Activated CD4-positive, CD25-positive, alpha-beta regulatory T cell treated with anti-CD3 and anti-CD28 coated beads, Interleukin-2, amount 50 U/mL, for 16 hours (primary cell): ENCODE measurements at places on chromosomes 16 and 17.

DNA sequence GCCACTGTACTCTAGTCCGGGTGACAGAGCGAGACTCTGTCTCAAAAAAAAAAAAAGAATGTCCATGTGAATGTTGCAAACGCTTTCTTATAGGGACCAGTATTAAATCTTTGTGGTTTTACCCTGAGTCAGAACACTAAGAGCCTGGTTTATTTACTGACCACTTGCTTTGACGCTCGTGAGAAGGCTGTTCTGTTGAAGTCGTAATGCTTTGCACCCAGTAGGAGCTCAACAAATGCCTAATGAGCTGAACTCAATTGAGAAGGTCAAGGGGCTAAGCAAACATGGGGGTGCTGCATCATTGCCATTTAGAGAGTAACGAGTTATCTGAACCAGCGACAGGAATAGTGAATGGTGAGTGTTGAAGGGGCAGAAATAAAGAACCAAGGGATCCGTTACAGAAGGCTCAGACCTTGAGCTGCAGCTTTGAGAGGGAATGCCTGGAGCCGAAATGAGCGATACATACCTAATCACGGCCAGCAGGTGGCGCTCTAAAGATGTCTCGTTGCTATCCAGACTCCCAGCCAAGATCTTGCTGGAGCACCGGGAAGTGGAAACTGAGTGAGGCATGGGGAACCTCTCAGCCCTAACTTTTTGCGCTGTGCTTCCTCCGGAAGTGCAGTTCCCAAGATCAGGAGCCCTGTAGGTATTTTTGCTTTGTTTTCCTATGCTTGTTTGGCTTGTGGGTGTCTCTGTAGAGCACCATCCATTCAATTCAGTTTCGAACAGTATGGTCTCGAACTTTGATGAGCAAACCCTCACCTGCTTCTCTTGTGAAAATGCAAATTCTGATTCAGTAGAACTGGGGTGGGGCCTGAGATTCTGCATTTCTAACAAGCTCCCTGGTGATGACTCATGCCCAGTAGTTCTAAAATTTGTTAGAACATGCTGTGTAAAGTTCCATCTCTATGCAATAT lies 12.6 kb upstream of the RNF222 start:
- peak; percentile 62 for DNase-seq

GRCh38 chr16:2429771-2430663 lies 770 bp downstream of the CCNF start:
- no peak for DNase-seq

DNA sequence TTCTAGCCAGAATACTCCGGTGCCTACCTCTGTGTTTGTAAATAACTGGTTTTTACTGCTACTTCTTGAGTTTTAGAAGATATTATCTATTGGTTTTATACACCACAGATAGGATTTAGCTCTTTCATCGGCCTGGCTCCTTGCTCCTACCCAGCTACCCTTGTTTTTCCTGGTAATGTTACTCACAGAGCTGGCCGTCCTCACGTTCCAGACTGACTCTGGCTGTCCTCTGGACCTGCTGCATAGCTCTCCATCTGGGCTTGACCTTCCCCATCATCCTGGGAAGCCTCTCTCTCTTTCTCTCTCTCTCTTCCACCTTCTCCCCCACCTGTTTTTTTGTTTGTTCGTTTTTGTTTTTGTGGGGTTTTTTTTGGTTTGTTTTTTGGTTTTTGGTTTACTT lies 51.5 kb downstream of the MPRIP start:
- DNase-seq, result no peak

DNA sequence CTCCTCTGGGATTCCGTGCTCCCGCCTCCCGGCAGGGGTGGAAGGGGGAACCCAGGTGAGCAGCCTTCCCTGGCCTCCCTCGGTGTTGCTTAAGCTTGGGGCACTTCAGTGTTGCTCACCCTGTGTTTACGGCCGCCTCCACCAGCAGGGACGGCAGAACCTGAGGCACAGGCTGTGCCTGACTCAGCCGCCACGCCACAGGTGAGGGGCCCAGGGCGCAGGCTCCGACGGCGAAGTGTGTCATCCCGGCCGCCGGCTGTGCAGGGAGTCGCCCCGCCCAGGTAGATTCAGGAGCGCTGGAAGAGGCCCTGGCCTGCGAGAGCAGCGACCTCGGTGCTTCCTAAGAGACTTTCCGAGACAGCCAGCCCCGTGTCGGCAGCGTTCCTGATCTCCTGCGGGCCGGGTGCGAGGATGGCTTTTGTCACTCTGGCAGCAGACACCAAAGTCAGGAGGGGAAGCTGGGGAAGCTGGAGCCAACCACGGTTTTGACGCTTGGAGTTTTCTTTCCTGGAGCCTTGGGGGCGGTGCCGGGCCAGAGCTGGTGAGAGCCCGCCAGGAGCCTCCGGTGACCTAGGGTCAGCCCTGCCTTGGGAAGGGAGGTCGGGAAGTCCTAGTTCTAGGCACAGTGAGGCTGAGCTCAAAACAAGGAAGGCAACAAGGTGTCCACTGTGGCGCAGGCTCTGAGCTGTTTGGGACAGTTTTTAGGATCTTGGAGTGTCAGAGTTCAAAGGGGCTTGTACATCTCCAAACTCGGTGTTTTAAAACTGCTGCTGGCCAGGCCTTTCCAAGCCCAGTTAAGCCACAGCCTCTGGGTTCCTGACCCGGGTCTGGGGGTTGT lies 2.1 kb downstream of the GSE1 start:
- no peak for DNase-seq

DNA sequence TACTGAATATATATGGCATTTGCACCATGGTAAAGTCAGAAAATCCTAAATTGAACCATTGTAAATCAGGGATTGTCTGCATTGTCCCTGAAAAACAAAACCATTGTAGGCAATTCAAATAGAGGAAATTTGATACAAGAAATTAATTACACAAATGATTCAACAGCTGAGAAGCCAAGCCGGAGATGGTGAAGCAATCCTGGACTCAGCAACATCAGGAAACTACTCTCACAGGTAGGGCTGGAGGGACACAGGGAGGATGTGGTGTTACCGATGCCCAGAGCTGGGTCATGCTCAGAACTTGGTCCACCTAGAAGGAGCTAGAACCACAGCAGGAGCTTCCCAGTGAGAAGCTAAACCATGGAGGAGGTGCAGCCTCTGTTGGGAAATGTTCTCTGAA lies 18.5 kb upstream of the SCNN1B start:
- DNase-seq, result no peak

DNA sequence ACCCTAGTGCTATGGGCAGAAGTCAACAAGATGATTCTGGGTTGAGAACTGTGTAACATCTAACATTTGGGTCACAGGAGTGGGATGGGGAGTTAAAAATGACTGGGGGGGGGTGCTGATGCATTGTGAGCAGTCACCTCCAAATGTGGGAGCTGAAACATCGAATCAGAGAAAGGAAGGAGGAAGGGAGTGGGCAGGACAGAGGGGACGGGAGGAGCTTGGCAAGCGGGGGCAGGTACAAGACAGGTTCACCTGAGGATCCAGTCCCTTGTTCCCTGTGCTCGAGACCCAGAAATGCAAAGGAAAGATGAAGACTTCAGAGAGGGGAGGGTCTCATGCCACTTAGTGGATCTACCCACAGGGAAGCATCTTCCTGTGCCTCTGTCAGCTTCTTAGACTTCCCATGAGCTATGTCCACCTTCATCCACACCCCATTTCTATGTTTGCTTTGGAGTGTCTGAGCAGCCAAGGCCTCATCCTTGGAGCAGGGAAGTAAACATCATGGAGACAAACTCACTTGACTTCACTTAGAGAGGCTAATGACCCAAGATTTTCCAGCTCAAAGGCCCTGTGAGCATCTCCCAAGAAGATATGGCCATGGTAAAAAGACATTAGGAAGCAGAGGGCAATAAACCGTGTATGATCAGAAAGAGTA lies 20.5 kb downstream of the SMPD3 start:
- no peak for DNase-seq

- DNase-seq, result no peak
Measured at GRCh38 chr17:47844227-47844626, 3.2 kb upstream of the SCRN2 start.

- DNase-seq, result no peak
Measured at GRCh38 chr16:30585022-30585399, 486 bp downstream of the ZNF785 start.

DNA sequence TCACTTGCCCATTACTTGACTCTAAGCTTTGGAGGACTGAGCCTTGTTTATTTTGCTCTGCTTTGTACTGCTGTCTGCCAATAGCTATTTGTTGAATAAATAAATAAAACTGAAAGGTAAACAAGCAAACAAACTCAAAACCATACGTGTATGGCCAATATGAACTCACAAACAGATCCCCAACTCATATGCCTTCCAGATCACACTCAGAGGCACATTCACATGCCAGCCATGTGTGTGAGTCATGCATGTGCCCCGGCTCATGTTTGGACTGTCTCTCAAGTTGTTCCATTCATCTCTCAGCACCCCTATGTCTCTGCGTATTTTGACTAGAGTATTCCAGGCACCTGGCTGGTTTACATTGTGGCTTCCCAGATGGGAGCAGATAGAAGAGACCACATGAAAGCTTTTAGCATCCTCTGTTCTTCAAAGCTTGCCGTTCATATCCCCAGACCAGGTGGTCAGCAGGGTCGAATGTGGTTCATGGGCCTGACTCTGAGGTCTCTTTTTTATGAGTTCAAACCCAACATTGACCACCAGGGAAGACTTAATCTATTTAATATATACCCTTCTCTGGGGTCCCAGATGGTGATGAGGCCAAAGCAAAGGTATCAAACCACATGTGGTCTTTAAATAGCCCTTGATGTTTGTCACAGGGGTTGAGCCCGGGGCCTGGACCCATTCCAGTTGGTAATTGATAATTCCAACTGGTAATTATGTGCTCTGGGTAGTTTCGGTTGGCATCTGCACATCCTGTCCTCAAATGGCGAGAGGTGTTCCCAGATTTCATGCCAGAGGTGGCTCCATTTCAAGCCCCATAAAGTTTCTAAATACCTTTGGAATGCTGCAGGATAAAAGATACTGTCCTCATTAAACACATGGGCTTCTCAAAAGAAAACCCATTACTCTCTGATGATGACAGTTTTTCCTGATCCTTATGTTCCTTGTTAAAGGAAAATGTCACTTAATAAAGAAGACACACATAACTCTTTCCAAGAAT lies 287.3 kb upstream of the MAF start:
- DNase-seq, result no peak

GRCh38 chr16:1791943-1792812 lies 1.3 kb downstream of the IGFALS start:
- no peak for DNase-seq

GRCh38 chr16:80924372-80924978 lies 82.2 kb downstream of the CMC2 start:
- DNase-seq, result no peak

DNA sequence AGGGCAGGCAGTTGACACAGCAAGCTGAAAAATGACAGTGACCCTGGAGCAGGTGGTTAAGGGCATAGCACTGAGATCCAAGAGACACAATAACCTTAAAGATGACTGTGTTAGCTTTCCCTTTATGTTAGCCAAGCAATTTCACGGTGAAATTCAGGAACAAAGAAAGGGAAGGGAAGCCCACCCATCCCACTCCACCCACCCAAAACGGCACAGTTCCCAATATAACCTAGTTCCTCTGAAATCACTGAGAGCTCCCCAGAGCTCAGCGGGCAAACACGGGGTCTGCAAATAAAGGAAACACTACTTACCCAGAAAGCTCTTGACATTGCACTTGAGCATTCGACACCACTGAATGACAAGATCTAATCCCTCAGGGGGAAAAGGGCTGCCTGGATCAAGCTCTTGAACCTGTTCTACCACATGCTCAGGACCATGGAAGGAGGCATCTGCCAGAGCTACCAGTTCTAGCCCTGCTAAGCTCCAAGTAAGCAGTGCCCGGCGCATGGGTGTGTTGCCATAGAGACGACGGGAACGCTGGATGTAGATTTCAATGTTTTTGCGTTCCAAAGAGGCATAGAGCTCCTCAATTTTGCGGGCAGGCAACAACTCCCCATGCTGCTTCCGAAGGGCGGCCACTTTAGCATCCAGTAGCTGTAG lies 10.6 kb downstream of the BLTP2 start:
- DNase-seq, result no peak
